ENCODE measurements at places on chromosomes 11 and 22.

- no peak for DNase-seq
These were observed 7.8 kb upstream of the PAX6 start for GRCh38 chr11:31818874-31819331.

- DNase-seq = no peak
These were observed 10.3 kb upstream of the THOC5 start for GRCh38 chr22:29563652-29564460.

GRCh38 chr11:115325523-115325922 lies 178.7 kb downstream of the CADM1 start:
- no peak for DNase-seq

GRCh38 chr11:126308271-126308671 lies 4.4 kb downstream of the DCPS start:
- DNase-seq = no peak

DNA sequence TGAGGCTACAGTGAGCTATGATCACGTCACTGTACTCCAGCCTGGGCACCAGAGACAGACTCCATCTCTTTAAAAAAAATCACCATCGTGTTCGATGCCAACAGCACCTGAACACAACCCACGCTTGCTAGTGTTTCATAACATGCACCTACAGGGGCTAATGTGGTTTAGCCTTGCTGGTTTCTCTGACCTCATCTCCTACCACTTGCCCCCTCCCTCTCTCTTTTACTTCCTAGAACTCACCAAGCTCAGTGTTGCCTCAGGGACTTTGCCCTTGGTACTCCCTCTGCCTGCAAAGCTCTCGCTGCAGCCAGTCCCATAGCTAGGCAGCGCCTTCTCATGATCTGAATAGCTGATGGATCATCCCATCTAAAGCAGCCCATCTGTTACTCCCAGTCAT lies 99.8 kb downstream of the FBXO7 start:
- no peak for DNase-seq

Measured in GM12892 (cell line).